ENCODE measurements at places on chromosomes 4 and X. TPM values are rescaled to one million over a fixed set of nuclear protein-coding genes. Genes with fewer than 3 reads are reported as not detected.

DNA sequence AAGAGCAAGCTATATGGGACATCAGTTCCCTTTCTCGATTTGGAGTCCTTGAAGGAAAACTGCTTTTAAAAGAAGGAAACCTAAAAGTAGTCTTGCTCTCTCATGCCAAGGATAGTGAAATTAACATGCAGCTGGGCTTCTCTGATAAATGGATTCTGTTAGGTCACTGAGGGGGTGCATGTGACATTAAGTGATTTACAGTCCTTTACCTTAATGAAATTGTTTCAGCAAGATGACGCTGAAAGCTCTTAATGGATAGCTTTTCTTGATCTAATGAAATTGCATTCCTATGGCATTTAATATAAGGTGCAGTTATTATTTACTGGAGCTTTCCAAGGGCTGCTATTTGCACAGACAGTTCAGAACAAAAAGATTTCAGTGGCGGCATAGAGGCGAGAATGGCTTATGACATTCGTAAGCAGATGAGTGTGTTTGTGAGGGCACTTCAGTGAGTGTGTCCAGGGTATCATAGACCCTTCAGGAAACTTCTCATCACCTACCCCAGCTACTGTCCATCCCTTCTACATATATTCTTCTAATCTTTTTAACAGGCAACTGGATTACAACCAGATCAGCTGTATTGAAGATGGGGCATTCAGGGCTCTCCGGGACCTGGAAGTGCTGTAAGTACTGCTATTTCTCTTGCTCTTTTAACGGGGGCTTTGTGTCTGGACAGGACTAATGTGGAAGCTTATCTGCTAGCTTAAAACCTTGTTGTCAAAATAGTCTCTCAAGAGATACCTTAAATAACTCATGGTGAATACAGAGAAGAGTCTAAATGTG lies 219.9 kb upstream of the PACRGL start:
- H3K36me3 ChIP-seq = no peaks in the 10 kb centered on the region
- no peaks in the 10 kb centered on the region for H3K4me1 ChIP-seq
- no peak overlapping the region for H3K27ac ChIP-seq
- DNase-seq = no peak
- no peaks in the 10 kb centered on the region for H3K27me3 ChIP-seq

DNA sequence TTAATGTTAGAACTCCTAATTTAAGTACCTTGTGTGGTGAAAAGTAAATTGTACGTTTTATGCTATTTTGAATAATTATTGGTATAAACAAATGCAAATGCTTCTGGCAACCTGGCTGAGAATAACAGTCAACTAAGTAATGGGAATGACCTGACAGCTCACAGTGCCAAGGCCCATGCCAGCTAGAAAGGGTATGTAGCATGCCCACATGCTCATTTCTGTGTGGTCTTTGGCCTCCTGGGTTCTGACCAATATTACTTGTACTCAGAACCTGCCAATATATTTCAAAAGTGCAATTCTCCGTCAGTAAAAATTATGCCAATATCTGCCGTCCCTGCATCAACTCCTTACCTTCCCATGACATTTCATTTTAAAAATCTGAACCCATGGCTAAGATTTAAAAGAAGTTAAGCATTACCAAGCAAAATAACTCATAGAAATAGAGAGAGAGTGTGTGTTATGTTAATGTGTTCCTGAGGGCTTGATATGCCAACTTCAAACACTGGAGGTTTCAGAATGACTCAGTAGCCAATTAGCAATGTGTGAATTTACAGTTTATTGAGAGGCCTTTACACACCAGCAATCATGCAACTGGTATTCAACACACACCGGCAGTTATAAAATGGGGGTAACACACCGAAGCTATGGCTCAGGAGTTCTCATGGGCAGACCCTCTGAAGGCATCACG lies 820.8 kb downstream of the FSTL5 start:
- no peaks in the 10 kb centered on the region for H3K27me3 ChIP-seq
- H3K4me1 ChIP-seq = no peaks in the 10 kb centered on the region
- no peak overlapping the region for H3K27ac ChIP-seq

GRCh38 chrX:20116577-20117240 lies at the start of gene MAP7D2:
Gene MAP7D2 (minus strand): TSS chrX:20116907. CDS start chrX:20116879, 28 bp downstream.
- no peak for DNase-seq
- H3K4me1 ChIP-seq = no peaks in the 10 kb centered on the region
- H3K27ac ChIP-seq = no peak within 1 kb of the TSS

DNA sequence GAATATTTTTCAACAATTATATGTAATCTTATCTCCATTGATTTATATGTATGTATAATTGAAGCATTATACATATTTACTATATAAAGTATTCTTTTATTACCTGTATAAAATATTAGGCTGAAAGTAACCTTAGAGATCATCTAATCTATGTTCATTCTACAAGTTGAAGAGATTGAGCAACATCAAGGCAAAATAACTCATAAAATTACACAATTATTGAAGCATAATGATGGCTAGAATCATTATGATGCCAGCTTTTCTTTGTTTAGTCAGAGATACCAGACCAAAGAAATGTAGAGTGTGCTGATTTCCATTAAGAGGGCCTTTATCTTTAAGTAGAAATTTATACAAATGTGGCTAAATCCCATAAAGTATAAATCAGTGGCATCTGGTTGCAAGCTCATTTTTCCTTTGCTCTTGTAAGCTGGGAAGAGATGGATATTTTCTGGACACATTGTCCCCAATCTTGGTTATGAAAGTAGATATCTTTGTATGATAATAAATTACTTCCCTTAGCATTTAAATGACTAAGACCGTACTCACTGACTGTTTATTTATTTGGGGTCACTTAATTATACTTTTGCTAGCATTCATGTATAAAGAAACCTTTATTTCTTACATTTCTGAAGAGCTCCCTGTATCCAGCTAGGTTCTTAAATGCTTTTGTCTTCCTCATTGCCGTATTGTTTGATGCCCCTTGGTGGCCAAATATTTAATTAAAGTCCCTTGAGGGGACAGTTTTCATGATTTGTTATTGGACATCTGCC lies 339.8 kb downstream of the PCDH7 start:
- no peak overlapping the region for H3K27ac ChIP-seq
- no peak overlapping the region for H3K4me3 ChIP-seq
- H3K36me3 ChIP-seq = no peaks in the 10 kb centered on the region
- H3K4me1 ChIP-seq = no peaks in the 10 kb centered on the region
- no peaks in the 10 kb centered on the region for H3K27me3 ChIP-seq
- no peak for DNase-seq

DNA sequence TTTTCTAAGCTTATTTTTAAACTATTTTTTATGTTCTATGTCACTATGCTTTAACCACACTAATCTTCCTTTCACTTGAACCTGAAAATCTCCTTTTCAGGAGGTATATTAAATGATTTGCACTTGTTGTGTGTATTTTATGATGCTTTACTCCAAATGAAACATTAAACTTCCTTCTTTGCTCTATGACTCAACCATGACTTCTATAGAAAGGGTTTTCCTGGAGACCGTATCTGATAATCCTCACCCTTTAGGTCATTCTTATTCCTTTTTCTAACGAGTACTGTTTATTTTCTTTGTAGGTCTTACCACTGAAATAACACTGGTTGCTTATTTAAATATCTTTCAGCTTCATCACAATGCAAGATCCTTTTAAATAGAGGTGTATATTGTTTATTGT lies 1163.2 kb downstream of the PCDH18 start:
- H3K27ac ChIP-seq = no peak overlapping the region
- no peak for DNase-seq
- no peak overlapping the region for H3K4me3 ChIP-seq
- H3K36me3 ChIP-seq = no peaks in the 10 kb centered on the region
- H3K27me3 ChIP-seq = no peaks in the 10 kb centered on the region

- H3K4me3 ChIP-seq = no peak overlapping the region
- H3K27me3 ChIP-seq = no peaks in the 10 kb centered on the region
- no peaks in the 10 kb centered on the region for H3K36me3 ChIP-seq
- no peak for DNase-seq
- H3K4me1 ChIP-seq = no peaks in the 10 kb centered on the region
- no peak overlapping the region for H3K27ac ChIP-seq
These were observed 378.4 kb downstream of the ANKRD50 start for GRCh38 chr4:124334119-124334518.

DNA sequence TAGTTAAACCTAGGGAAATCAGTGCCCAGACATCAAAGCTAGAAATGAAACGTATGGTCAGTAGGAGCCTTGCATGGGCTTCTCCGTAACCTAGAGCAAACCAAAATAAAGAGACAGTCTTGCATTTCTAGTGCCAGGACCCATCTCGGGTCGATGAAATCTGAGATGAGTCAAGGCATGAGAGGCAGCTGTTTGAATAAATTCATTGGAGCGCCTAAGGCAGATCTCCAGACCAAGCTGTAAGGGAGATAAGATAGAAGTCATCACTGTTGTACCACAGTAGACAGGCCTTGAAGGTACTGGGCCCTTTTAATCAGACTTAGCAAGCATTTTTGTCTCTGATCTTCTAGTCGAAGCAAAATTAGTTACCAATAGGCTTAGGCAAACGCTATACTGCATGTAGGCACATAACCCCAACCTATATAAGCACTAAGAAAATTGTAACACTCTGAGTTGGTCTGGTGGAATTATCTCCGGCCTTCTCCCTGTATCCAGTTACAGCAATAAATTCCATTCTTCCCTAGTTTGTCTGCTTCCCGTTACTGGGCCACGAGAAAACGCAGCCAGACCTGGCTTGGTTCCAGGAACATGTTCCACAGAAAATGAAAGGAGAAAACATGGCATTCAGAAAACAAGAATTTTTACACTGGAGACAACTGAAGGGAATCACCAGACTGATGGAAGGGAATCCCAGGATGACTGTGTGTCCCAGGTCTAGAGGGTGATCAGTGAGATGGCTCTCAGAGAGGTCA lies 21.1 kb upstream of the PAPSS1 start:
- no peak overlapping the region for H3K4me3 ChIP-seq
- H3K36me3 ChIP-seq = no peaks in the 10 kb centered on the region
- DNase-seq = no peak
- no peaks in the 10 kb centered on the region for H3K27me3 ChIP-seq
- no peak overlapping the region for H3K27ac ChIP-seq

GRCh38 chrX:124344246-124344645 lies 2.1 kb upstream of the SH2D1A start:
- H3K4me1 ChIP-seq = peaks cover 42% of the 10 kb centered on the region
- no peak overlapping the region for H3K4me3 ChIP-seq
- H3K27ac ChIP-seq = no peak overlapping the region
- H3K36me3 ChIP-seq = no peaks in the 10 kb centered on the region
- no peak for DNase-seq

DNA sequence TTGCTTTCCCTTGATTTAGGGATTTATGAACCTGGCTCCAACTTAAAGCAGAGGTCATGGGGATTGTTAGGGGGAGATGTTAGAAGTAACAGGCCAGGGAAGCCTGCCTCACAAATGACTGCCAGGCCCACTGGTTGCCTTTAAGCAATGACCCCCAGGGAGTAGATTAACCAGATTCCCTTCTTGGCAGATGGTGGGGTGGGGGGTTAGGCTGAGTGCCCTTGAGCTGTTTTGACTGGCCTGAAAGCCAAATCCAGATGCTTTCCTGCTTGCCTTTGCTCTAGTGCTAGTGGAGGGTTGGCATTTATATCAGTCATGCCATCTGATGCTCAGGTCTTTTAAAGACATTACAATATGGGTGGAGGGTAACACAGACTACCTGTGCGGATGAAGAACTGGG lies 128.1 kb downstream of the TMEM164 start:
- no peaks in the 10 kb centered on the region for H3K4me1 ChIP-seq
- H3K4me3 ChIP-seq = no peak overlapping the region
- H3K36me3 ChIP-seq = no peaks in the 10 kb centered on the region
- no peak overlapping the region for H3K27ac ChIP-seq
- no peaks in the 10 kb centered on the region for H3K27me3 ChIP-seq

DNA sequence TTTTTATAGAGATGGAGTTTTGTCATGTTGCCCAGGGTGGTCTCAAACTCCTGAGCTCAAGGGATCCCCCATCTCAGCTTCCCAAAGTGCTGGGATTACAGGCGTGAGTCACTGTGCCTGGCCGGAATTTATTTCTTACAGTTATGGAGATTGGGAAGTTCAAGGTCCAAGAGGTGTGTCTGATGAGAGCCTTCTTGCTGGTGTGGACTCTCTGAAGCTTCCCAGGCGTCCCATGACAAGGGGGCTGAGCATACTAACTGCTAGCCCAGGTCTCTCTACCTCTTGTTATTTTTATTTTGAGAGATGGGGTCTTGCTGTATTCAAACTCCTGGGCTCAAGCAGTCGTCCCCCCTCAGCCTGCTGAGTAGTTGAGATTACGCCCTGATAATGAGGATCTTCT lies 2.9 kb upstream of the NSD2 start:
- no peaks in the 10 kb centered on the region for H3K36me3 ChIP-seq
- no peaks in the 10 kb centered on the region for H3K27me3 ChIP-seq
- peaks cover 23% of the 10 kb centered on the region for H3K4me1 ChIP-seq
- no peak for DNase-seq
- H3K4me3 ChIP-seq = no peak overlapping the region

- no peaks in the 10 kb centered on the region for H3K36me3 ChIP-seq
- no peaks in the 10 kb centered on the region for H3K4me1 ChIP-seq
- DNase-seq = no peak
These were observed 8.9 kb downstream of the BST1 start for GRCh38 chr4:15711762-15712161.

DNA sequence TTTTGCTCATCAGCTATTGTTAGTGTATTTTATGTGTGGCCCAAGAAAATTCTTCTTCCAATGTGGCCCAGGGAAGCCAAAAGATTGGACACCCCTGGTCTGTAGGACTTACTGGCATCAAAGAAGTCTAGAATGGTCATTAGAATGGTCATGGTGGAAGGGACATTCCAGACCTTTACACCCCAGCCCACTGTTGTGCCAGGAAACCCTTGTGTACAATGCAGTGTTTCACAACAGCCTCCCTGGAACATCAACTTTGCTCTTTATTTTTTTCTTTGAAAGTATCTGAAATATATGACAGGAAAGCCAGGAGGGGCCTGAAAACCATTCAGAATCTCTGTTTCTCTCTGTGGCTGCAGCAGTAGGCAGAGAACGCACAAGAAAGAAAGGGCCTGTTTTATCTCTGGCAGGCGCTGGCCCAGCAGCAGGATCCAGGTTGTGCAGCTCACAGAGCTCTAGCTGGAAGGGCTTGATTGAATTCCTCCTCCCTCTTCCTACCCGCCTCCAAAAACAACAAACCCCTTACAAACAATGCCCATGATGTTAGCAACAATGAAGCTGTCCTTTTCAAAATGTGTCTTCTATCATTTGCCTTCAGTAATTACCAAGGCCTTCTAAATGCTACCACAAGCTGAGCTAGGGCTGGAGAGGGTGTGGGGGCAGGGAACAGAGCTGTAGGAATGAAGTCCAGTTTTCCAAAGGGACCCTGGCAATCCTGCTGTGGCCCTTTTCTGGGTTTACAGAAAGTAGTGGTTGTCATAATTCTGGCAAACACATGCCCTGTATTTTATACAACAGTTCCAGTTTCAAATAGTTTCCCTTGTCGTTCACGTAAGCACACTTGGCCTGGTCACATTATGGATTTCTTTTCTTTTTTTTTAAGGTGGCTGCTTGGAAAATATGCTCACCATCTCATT lies 32.3 kb upstream of the TFDP3 start:
- H3K4me3 ChIP-seq = no peak overlapping the region
- H3K27me3 ChIP-seq = no peaks in the 10 kb centered on the region
- no peak for DNase-seq
- H3K4me1 ChIP-seq = no peaks in the 10 kb centered on the region
- no peaks in the 10 kb centered on the region for H3K36me3 ChIP-seq

The NUP54 gene
- total RNA-seq = 77.5 TPM

The GTPBP6 gene
- total RNA-seq = 75.1 TPM

The CTAG1A gene
- not detected for total RNA-seq
